ENCODE measurements at places on chromosomes 6 and 20.
A peak's percentile ranks its signal among the peaks of the same experiment; 100 is the strongest.

- no peak for DNase-seq
Observed at GRCh38 chr6:5894357-5894756, 112.4 kb downstream of the NRN1 start.

GRCh38 chr20:63749597-63750508 lies 10.3 kb downstream of the SLC2A4RG start:
- no peak for DNase-seq

DNA sequence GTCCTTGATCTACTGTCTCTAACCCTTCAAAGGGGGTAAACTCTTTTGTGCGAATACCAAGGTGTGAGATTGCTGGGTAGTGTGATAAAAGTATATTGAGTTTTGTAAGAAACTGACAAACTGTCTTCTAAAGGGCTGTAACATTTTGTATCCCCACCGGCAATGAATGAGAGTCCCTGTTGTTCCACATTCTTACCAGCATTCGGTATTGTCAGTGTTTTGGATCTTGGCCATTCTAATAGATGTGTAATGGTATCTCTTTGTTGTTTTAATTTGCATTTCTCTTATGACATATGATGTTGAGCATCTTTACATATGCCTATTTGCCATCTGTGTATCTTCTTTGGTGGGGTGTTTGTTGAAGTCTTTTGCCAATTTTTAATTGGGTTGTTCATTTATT lies 1090.7 kb downstream of the KIF16B start:
- no peak for DNase-seq

DNA sequence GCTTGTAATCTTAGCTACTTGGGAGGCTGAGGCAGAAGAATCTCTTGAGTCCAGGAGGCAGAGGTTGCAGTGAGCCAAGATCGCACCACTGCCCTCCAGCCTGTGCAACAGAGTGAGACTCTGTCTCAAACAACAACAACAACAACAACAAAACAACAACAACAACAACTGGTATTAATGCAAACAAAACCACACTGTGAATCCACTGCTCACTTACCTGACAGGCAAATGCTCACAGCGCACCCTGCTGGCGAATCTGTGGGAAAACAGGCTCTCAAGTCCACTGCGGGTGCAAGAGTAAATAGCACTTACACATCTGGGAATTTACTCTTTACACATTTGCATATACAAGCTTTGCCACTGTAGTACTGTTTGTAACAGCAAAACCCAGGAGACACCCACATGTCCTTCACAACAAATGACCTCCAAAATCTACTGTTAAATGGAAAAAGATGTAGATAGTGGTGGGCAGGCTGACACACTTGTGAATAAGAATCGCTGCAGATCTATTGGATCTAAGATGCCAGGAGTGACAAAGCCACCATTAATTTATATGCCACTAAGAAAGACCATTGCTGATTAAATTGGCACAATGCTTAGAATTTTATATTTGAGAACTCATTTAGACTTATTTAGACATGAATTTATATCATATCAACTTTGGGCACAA lies 29.3 kb downstream of the NSFL1C start:
- DNase-seq, result peak; percentile 71

DNA sequence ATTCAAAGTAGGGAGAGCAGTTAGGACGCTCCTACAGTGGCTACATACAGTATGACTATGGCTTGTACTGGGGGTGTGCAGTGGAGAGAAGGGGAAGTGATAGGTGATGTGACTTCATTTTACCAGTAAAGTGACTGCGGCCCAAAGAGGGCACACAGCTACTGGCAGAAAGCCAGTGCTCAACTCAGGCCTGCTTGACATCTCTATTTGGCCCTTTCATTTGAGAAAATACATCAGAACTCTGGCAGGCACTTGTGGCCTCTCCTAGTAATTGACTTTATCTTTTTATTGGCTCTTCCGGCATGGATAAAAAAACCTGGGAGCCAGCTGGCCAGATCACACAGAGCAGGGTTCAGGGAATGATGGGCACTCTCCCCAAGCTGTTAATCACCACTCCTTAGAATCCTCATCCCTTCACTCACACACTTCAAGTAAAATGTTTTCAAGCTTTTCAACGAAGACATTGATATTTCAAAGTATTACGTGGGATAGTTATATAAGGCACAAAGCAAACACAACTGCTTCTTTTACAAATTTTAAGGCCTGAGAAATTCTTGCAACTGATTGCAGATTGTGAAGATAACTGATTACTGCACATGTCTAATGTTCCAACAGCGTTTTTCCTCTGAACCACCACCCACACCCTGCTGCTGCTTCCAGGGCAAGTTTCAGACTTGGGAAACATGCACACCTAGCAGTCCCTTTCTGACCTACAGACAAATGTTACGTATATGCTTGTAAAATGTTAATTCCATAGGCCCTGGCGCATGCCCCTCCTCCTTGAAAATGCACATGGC lies 73.5 kb downstream of the TNFRSF21 start:
- DNase-seq, result no peak

- DNase-seq, result no peak
Observed at GRCh38 chr20:57071283-57071731, 195.1 kb downstream of the BMP7 start.

DNA sequence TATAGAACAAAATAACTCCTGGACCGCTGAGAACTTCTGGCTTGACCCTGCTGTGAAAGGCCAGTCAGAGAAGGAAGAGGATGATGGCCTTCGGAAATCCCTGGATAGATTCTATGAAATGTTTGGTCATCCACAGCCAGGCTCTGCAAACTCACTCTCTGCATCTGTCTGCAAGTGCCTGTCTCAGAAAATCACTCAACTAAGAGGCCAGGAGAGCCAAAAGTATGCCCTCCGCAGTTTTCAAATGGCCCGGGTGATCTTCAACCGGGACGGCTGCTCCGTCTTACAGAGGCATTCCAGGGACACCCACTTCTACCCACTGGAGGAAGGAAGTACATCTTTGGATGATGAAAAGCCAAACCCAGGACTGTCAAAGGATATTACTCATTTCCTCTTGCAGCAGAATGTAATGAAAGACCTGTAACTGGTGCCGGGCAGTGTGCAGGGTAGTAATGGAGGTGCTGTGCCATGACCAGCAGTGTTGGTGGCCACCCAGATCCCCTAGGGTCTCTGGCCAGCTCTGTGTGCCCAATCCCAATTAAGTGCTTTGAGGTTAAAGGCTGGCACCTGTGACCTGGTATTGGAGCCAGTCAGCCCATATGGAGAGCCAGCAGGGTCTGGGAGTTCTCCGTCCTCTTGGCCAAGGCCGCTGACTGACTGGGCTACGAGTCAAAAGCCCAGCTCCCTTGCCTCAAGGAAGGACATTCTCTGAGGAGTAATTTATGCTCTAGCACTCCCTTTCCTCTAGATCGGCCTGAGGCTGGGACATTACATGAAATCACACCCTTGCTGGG lies 87.1 kb downstream of the TRMT6 start:
- no peak for DNase-seq

DNA sequence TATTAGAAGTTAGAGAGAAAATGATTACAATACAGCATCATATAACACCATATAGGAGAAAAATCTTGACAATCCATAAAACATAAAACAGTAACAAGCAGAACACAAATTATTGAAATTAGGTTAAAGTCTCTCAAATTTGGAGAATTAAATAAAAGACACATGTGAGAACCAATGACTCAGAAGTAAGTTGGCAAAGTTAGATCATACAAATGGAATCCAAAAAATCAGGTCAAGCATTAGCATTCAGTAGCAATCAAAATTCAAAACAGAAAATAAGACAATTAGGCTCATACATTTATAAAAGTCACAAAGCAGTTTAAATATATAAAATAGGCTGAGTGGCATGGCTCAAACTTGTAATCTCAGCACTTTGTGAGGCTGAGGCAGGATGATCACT lies 775.6 kb downstream of the PHF3 start:
- DNase-seq, result no peak

GRCh38 chr6:17165383-17165782 lies 63.5 kb downstream of the STMND1 start:
- DNase-seq, result no peak
